ENCODE measurements at places on chromosomes 16 and 17. TPM values are rescaled to one million over a fixed set of nuclear protein-coding genes. Genes with fewer than 3 reads are reported as not detected.

Gene ANKFY1
- 28.7 TPM for total RNA-seq

Gene OTOP3
- under 0.01 TPM for total RNA-seq

Gene ICAM2
- total RNA-seq: 0.90 TPM

Gene KIFC3
- 35.8 TPM for total RNA-seq

GRCh38 chr16:14249291-14250032 is 178.3 kb downstream of the MRTFB start:
- DNase-seq: peak; percentile 28

DNA sequence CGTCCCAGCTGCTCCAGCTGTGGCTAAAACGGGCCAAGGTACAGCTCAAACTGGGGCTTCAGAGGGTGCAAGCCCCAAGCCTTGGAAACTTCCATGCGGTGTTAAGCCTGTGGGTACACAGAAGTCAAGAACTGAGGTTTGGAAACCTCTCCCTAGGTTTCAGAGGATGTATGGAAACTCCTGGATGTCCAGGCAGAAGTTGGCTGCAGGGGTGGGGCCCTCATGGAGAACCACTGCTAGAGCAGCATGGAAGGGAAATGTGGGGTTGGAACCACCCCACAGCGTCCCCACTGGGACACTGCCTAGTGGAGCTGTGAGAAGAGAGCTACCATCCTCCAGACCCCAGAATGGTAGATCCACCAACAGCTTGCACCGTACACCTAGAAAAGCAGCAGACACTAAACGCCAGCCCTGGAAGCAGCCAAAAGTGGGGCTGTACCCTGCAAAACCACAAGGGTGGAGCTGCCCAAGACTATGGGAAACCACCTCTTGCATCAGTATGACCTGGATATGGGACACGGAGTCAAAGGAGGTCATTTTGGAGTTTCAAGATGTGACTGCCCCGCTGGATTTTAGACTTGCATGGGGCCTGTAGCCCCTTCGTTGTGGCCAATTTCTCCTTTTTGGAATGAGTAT is 2.2 kb downstream of the SDR42E1 start:
- DNase-seq: no peak

DNA sequence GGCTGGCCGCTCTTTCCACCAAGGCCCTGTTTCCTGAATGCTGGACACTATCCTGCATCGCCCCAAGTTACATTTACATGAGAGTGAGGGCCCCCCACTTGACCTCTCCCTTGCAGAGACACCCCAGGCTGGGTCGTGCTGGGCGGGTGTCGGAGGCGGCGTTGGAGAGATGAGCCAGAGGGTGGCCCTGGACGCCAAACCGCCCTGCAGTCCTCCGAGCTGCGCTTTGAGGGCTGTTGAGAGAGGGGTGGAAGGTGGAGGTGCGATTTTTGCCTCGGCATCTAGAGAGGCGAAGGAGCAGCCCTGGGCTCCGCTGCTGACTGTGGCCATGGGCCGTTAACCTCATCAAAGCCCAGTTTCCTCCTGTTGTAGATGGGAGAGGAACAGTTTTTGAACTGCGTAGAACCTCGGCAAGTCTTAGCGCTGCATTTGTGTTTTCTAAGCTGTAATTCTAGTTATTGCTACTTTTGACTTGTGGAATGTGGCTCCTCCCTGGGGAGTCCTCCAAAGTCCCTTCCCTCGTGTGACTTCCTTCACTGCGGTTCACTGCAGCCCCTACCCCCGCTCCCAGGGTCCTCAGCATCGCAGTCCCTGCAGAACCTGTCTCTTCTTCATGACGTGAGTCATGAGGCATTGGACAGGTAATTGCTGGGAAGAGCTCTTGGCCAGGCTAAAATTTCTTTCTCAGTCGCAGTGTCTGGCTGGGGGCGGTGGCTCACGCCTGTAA is 986 bp upstream of the ELOB start:
- peak; percentile 46 for DNase-seq

DNA sequence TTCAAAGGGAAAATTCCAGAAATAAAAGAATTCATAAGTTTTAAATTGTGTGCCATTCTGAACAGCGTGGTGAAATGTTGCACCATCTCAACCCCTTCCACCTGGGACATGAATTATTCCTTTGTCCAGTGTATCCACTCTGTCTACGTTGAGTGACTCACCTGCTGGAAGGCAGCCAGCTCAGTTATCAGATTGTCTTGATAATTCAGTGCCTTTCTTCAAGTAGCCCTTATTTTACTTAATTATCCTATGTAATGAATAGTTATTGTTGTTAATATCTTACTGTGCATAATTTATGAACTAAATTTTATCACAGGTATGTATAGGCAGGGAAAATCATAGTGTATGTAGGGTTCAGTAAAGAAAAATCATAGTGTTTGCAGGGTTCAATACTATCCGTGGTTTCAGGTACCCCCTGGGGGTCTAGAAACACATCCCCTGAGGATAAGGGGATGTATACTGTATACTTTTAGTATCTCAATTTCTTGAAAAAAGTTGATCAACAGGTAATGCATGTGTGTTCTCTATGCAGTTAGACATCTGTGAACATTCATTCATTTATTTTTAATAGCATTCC is 7.7 kb upstream of the PCTP start:
- DNase-seq: peak; percentile 93

DNA sequence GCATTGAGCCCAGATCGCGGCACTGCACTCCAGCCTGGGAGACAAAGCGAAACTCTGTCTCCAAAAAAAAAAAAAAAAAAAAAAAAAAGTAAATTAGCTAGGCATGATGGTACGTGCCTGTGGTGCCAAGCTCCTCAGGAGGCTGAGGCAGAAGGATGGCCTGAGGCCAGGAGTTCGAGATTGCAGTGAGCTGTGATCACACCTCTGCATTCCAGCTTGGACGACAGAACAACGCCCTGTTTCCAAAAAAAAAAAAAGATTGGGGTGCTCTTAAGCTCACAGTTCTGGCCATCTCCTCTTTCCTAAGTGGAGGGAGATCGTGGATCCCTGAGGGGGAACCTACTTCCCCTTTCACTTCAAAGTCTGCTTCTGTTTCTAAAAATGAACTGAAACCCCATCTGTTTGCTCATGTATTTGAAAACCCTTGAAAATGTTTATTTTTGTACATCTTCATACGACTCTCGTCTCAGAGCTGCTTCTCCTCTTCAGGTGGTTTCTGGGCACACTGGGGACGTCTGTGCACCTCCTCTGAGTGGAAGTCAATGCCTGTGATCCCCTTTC is 138.8 kb downstream of the PRKCA start:
- peak; percentile 71 for DNase-seq

DNA sequence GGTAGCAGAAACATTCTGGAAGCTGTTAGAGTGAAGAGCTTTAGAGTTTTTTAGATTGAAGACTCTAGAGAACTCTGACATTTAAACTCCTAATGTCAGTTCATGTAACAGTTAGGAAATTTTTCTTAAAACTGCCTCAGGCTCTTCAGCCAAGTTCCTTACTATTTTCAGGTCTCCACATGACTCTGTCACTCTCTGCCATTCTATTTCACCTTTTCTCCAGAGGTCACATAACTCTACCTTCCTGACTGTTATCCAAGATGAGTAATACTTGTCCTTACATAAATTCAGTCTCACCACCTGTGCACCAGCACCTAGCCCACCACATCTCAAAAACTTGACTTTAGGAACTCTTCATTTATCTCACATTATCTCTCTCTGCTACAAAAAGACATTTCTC is 347.1 kb upstream of the CA10 start:
- peak; percentile 33 for DNase-seq

GRCh38 chr16:69404275-69404805 is 18.5 kb upstream of the TERF2 start:
- DNase-seq: peak; percentile 82

GRCh38 chr16:31700530-31701388 is 172.8 kb upstream of the ZNF267 start:
- DNase-seq: peak; percentile 75

DNA sequence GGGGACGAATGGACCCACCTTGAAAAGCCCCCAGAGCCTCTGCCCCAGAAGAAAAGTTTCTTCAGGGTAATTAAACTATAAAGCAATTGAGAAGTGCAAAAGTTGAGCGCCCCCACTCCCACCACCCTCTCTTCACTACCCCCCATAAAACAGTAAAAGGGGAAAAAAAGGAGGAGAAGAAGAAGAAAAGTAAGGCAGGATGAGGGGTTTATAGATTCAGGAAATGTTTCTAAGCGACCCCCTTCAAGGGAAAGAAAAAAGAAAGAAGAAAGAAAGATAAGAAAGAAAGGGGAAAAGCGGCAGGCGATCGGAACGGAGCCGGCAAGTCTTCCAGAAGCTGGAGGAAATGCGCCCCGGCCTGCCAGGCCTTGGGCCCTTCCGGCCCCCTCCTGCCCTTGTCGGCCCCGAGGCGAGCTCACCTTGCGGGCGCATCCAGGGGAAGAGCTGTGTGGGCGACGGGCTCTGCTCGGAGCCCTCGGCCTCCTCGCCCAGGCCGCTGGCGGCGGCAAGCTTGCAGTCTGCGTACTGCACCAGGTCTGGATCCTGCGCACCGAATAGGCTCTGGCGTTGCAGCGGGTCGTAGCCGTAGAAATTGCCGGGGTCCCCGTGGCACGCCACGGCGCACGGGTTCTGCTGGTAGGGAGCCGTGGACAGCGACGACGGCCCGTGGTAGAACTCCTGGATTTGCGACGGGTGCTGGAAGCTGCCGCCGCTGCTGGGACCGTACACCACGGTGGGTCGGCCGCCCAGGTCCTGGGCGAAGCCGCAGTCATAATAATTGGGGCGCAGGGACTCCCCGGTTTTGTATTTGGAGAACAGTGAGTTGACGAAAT is 1.0 kb downstream of the HOXB8 start:
- DNase-seq: no peak

Data from bronchial epithelial cell (primary cell).